ENCODE measurements at places on chromosomes 2 and 18. TPM values are rescaled to one million over a fixed set of nuclear protein-coding genes. Genes with fewer than 3 reads are reported as not detected.

GRCh38 chr2:29253-29652 lies 17.1 kb downstream of the FAM110C start:
- DNase-seq = no peak

- DNase-seq = no peak
Measured at GRCh38 chr2:20706217-20706616, 39.3 kb downstream of the GDF7 start.

DNA sequence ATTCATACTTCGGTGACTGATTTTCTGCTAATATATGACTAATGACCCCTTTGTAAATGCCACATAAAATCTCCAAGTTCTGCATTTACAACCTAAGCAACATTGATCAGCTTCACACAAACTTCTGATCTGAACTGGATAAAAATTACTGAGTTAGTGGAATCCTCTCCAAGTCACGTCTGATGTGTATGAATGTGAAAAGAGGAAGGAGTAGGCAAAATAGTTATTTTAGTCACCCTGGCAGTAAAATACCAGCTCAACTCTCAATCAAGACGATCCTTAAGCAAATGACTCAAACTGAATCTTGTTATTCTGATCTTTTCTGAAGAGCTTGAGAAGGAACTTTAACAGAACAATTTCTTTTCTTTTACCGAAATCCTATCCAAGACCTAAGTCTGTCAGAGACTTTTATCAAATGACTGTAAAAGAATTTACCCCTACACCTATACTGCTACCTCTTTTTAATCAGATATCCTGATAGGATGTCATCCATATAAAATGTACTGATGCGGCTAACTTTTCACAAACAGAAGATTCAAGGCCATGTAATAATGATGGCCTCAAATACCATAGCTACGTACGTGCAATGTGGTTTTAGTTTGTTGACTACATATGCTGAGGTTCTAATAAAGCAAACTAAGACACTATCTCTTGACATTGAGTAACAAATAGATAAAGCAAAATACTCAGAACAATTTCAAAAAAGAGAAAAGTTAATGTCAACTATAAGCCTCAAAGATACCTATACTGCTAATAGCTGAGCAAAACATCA lies 23.7 kb downstream of the CUL3 start:
- no peak for DNase-seq

DNA sequence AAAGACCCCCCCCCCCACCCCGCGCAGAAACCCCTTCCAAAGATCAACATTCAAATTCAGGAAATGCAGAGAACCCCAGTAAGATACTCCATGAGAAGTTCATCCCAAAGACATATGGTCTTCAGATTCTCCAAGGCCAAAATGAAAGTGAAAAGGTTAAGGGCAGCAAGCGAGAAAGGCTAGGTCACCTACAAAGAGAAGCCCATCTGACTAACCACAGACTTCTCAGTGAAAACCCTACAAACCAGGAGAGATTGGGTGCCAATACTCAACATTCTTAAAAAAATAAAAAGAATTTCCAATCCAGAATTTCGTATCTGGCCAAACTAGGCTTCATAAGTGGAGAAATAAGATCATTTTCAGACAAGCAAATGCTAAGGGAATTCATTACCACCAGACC lies 175.2 kb downstream of the RND3 start:
- DNase-seq = no peak

DNA sequence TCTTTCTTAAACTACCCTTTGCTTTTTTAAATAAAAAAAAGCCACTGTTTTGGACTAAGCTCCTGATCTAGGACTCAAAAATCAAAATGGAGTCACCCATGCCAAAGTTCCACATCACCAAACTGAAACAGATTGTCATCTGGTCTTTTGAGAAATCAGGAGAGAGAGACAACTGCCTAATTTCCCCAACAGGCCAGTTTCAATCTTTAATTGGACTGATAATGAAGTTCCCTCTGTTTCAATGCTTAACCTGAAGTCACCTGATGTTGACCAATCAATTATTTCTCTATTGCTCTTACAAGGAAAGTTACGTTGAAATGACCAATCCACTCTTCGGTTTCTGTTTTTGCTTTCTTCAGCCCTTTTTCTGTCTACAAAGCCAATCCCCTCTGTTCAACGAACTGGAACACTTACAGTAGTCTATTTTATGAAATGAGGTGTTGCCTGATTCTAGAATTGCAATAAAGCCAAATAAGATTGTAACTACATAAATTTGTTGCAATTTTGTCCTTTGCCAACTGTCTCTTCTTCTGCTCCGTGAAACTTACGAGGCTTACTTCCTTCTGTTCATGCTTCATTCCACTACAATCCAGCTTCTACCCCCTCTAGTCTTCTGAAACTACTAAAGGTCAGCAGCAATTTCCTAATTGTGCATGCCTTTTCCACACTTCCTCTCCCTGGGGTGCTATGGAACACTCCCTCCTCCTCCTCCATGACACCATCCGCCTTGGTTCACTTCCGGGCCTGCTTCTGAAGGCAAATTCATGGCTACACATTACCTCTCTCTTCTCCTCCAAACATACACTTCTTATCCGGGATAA lies 95.2 kb upstream of the CD302 start:
- no peak for DNase-seq

GRCh38 chr18:45103319-45104048 lies 422.8 kb downstream of the SETBP1 start:
- no peak for DNase-seq

DNA sequence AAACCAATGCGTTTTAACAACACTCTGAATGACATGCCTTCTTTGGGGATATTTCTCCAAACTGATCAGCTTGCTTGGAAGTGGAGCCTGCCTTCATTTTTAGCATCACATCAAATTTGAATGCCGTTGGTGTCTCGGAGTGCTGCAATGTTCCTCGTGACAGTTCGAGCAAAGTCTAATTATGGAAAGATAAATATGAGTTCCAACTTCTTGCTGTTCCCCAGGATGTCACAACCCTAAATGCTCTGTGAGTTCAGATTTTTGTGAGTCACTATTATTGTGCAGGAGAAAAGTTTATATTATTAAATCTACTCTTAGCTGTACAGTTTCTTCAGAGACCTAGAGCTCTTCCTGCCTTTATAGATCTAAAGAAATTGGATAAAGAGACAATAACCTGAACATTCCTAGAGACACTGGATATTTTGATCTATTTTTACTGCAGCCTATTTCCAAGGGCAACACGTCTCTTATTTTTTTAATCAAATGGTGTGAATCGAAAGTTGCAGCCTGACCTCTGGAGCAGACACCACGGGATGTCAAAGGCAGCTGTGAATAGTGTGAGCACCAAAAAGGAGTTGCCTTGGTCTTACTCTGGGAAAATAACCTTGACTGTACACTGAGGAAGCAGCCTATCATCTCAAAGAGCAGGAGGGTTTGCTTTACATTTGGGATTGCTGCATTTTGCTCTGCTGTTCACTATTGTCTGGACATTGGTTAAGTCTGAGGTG lies 330.1 kb downstream of the TDRD15 start:
- no peak for DNase-seq

DNA sequence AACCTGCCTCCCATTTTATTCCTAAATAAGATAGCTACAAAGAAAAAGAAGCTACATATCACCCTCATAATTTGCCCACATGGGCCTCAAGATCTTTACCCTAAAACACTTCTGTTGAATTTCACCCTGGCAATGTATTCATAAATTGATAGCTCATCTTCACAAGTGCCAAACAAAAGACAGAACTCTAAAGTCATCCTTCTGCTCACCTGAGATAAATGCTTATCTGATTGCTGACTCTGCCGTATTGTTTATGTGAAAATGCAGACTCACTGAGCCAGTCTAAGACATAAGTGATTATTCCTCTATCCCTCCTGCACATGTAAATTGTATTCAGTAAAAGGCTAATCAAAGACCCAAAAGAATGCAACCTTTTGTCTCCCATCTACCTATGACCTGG lies 2.0 kb downstream of the RDH14 start:
- no peak for DNase-seq

STK17B gene
- total RNA-seq = 40.2 TPM
